Renal cortex interstitium (tissue), 15 donors: ENCODE measurements at places on chromosomes 6 and 20. TPM values are rescaled to one million over a fixed set of nuclear protein-coding genes. Genes with fewer than 3 reads are reported as not detected.

Gene TSPYL4
- polyA plus RNA-seq: 63.2 TPM

DNA sequence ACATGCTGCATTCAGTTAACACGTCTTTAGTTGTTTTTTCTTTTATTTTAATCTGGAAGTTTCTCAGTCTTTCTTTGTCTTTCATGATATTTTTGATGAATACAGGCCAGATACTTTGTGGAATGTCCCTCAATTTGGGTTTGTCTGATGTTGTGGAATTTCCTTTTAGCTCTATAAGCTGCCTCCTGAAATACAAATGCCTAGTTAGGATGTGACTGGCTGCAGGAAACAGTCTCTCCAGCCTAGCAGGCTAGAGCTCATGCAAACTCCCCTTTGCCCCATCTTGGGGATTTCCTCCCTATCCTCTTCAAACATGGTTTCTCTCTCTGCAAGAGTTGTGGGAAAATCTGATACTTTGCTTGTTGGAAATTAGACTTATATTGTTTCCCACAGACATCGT lies 89.3 kb upstream of the JAG1 start:
- no peak for DNase-seq

Gene JPH2
- polyA plus RNA-seq: 1.8 TPM

Gene PRSS35
- 36.7 TPM for polyA plus RNA-seq

DNA sequence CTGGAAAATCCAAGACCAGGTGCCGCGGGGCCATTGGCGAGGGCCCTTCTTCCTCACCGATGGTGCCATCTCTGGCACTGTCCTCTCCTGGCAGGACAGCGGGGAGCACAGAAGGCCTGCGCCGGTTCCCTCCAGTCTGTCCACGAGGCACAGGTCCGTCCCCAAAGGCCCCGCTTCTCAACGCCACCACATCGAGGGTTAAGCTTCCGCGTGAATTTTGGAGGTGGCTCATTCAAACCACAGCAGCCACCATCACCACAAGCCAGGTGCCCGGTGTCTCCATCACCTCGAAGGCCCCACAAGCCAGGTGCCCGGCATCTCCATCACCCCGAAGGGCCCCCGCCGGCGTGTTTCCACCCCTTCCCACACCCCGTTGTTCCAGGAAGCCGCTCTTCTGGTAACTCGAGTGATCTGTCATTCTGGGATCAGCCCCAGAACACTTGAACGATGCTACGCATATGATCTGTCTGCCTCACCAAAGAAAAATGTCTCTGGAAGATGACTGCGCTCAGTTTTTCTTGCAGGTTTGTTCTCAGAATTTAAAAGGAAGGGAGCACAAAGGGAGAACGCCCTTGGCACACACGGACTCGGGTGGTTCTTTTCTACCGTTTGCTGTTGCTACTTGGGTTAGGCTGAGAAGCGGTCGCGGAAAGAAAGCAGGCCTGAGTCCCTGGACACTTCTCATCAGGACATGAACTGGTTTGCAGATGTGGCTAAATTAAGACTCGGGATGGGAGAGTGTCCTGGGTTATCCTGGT lies 9.9 kb upstream of the KIF25 start:
- DNase-seq: no peak

- DNase-seq: no peak
Observed at GRCh38 chr6:167140589-167141474, 16.9 kb downstream of the GPR31 start.

DNA sequence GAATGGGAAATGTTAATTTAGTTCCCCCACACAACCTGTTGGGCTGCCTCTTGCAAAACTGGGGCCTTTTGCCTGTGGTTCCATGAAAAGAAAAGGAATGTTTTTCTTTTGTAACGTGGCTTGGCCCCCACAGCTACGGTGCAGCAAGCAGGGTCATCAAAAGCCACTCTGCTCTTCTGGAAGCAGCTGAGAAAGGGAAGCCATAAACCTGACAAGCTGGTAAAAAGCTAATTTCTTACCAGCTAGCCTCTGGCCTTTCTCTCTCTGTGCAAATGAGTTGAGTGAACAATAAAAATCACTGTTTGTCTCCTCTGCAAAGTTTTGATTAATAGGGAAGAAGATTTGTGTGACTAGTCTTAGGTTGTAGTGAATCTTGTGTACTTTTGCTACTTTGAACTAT lies 23.5 kb upstream of the NOTCH4 start:
- no peak for DNase-seq

DNA sequence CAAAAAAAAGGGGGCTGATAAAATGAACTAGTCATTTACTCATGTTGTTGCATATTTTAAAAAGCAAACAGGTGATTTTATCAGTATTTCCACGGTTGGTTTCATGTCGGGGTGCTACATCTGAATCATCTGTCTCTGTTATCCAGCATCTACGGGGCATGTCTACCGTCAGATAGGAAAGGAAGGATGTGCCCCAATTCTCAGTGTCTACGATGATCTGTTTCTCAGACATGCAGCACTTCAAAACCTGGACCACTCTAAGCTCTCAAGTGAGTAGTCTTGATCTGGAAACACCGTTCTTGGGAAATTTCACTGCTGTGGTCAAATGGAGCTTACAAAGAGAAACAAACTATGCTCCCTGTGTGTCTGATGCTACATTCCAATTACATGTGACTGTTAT lies 240.3 kb upstream of the TAB2 start:
- DNase-seq: no peak

Gene DYNLT1
- 186 TPM for polyA plus RNA-seq

GRCh38 chr20:44911264-44911921 lies 1.5 kb downstream of the PABPC1L start:
- DNase-seq: peak; percentile 32

GRCh38 chr6:134714679-134715078 lies 235.2 kb downstream of the ALDH8A1 start:
- DNase-seq: no peak

DNA sequence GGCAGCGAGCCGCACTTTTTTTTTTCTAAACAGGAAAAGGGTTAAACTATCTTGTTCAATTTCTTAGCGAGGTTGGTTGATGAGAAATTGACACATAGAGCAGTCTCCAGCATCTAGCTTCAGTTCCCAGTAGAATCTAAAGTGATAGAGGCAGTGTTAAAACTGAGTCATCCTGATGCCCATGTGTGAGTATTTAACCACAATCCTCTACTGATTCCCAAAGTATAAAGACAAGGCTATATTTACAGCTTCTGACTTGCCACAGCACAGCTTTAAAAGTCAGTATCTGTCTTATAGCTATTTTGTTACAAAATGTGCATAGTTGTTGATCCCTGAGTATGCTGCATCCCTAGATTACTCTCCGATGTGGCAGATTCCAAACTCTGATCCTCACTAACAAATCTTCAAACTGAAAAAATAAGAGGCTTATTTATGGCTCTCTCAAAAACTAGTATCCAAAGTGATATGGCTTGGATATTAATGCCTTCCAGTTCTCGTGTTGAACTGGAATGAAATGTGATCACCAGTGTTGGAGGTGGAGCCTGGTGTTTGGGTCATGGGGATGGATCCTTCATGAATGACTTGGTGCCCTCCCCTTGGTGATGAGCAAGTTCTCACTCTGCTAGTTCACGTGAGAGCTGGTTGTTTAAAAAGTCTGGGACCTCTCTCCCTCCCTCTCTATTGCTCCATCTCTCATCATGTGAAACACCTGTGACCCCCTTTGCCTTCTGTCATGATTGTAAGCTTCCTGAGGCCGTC lies 13.1 kb upstream of the POPDC3 start:
- no peak for DNase-seq

DNA sequence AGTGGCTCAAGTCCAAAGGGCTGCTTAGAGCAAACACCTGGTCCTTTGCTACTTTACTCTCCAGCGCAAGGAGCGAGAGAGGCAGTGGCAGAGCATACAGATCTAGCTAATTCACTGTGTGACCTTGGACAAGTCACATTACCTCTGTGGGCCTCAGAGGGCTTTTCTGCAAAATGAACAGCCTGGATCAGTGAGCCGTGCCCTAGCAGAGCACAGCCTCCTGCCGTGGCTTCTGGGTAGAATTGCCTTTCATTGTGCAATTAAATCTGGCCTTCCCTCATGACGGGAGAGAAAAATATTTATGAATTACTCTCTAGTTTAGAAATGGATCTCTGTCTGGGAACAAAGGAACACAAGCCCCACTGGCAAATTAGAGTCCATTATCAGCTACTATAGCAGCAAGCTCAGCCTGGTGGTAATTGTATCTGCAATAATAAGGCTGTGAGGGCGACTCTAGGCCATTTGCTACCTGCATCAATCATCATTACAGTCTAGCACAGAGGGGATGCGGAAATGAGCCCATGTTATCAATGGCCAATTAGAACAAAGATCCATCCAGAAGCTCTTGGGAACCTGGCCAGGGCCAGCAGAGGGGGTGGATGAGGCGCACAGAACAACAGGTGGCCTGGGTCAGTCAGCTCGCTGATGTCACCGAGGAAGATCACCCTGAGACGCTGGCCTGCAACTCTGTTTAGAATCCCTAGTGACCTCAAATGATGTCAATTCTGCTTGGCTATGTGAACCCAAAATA lies 114.2 kb upstream of the LY86 start:
- DNase-seq: peak; percentile 18

Gene CRISP3
- 0.31 TPM for polyA plus RNA-seq

GRCh38 chr6:150600301-150601017 lies 774 bp downstream of the PLEKHG1 start:
- no peak for DNase-seq

Gene CNR1
- 1.1 TPM for polyA plus RNA-seq

GRCh38 chr20:32189691-32190615 lies 17.6 kb downstream of the PLAGL2 start:
- peak; percentile 48 for DNase-seq

Gene LST1
- polyA plus RNA-seq: 6.5 TPM

GRCh38 chr6:44042261-44042988 lies 84.8 kb downstream of the MRPL14 start:
- no peak for DNase-seq

Gene SLC22A1
- 0.82 TPM for polyA plus RNA-seq

DNA sequence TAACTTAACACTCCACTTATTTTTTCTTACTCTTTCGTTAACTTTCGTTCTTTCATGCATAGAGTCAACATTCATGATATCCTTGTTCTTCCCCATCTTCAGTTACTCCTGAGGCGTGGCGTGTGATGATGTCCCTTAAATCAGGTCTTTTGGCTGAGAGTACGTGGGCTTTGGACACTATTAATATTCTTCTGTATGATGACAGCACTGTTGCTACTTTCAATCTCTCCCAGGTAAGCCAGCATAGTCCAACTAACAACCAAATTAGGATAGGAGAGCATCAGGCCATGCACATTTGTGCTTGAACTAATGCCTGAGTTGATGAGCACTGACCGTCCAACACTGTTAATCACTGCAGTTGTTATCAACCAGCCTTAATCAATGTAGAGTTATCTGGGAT lies 119.6 kb downstream of the TMEM242 start:
- no peak for DNase-seq

Gene GPLD1
- 3.0 TPM for polyA plus RNA-seq

GRCh38 chr6:122671251-122671650 lies 61.0 kb downstream of the PKIB start:
- DNase-seq: no peak

Gene SAMD3
- polyA plus RNA-seq: 1.4 TPM

Gene B3GAT2
- 1.1 TPM for polyA plus RNA-seq

Gene ARMH2
- polyA plus RNA-seq: not detected

DNA sequence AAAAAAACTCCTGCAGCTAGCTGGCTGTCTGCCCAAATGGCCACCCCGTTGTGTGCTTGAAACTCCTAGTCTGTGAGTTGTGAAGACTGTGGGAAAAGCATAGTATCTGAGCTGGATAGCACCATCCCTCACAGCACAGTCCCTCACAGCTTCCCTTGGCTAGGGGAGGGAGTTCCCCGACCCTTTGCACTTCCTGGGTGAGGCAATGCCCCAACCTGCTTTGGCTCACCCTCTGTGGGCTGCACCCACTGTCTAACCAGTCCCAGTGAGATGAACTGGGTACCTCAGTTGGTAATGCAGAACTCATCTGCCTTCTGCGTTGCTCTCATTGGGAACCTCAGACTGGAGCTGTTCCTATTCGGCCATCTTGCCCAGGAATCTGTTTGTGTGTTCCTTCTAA lies 260.6 kb upstream of the STXBP5 start:
- no peak for DNase-seq

GRCh38 chr20:13331536-13331935 lies 110.5 kb downstream of the ISM1 start:
- no peak for DNase-seq

Gene PGC
- polyA plus RNA-seq: 0.07 TPM

GRCh38 chr6:109034526-109034925 lies 60.1 kb downstream of the SESN1 start:
- DNase-seq: no peak

Gene MC3R
- not detected for polyA plus RNA-seq

DNA sequence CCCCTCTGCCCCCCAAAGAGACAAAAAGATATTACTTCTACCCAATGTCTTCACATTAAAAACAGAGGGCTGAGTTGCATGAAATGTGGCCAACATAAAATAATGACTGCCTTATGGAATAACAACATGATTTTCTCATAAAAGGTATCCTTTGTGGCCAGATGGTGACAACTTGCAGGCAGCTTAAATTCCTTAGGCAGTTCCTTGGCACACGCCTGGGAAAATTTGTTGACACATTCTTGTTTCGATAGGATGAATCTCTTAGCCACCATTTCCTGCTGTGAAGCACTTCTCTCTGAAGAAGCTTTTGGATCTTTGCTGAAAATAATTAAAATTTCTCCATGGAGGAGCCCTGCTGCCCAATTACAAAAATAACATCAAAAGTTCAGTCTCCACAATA lies 109.0 kb upstream of the COL21A1 start:
- DNase-seq: no peak

GRCh38 chr6:54970337-54970736 lies 123.8 kb downstream of the FAM83B start:
- DNase-seq: no peak

GRCh38 chr6:40888456-40888990 lies 150.5 kb downstream of the UNC5CL start:
- DNase-seq: no peak

GRCh38 chr6:90428514-90428913 lies 131.9 kb upstream of the BACH2 start:
- DNase-seq: no peak

DNA sequence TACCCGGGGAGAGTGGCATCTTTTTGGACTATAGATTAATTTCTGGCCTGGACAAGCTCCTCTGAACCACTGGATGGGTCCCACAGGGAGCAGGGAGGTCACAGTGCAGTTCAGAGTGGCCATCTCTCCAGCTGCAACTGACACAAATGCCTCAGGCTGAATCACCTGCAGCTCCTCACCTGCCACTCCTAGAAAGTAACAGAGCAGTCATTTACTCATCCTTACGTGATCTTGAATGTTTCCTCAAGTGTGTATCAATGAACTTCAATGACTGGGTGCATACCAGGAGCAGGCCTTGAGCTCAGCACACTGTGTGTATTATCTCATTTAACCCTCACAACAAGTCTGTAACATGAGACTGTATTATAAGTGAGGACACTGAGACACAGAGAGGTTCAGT lies 40.0 kb upstream of the SIRPG start:
- no peak for DNase-seq

Gene DYNLT2
- 7.6 TPM for polyA plus RNA-seq

GRCh38 chr6:158686311-158686710 lies 36.5 kb downstream of the SYTL3 start:
- DNase-seq: no peak

Gene UBE3D
- 8.1 TPM for polyA plus RNA-seq

GRCh38 chr6:44041461-44042260 lies 85.6 kb downstream of the MRPL14 start:
- DNase-seq: no peak
